Suprapubic skin (tissue), 4 donors: ENCODE measurements at places on chromosomes 4 and X.

DNA sequence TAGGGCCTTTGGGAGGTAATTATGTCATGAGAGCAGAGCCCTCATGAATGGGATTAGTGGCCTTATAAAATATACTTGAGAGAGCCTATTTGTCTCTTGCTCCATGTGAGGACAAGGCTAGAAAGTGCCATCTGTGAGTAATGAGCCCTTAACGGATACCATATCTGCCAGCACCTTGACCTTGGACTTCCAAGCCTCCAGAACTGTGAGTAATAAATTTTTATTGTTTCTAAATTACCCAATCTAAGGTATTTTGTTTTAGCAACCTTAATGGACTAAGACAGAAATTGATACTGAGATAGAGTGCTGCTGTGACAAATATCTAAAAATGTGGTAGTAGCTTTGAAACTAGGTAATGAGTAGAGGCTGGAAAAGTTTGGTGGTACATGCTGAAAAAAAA, 285.0 kb upstream of the DIPK2B start:
- H3K4me3 ChIP-seq = no peak overlapping the region
- no peaks in the 10 kb centered on the region for H3K36me3 ChIP-seq
- no peak overlapping the region for H3K27ac ChIP-seq
- H3K4me1 ChIP-seq = no peaks in the 10 kb centered on the region
- DNase-seq = no peak

DNA sequence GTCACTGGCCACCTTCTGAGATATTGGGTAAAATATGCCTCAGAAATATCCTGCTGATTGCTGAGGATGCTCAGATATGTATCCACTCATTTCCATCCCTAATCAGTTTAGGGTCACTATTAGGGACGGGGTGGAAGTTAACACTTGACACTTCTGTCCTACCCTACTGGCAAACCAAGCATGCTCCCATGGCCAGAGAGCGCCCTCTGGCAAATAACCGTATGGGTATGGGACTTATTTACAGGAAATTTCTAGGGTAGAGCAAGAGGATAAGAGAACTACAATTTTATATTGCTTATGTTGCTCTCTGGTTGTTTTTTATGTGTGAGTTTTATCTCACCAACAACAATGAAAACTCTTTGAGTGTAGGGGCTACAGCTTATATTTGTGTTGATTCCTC, 86.8 kb upstream of the TSPAN7 start:
- H3K36me3 ChIP-seq = no peaks in the 10 kb centered on the region
- no peak overlapping the region for H3K4me3 ChIP-seq
- no peaks in the 10 kb centered on the region for H3K4me1 ChIP-seq
- H3K27me3 ChIP-seq = no peaks in the 10 kb centered on the region
- no peak for DNase-seq
- no peak overlapping the region for H3K27ac ChIP-seq

- no peak overlapping the region for H3K27ac ChIP-seq
- DNase-seq = no peak
- H3K27me3 ChIP-seq = no peaks in the 10 kb centered on the region
- H3K4me1 ChIP-seq = no peaks in the 10 kb centered on the region
- no peak overlapping the region for H3K4me3 ChIP-seq
- no peaks in the 10 kb centered on the region for H3K36me3 ChIP-seq
Observed at GRCh38 chrX:15142084-15142715, 127.7 kb downstream of the ASB9 start.

DNA sequence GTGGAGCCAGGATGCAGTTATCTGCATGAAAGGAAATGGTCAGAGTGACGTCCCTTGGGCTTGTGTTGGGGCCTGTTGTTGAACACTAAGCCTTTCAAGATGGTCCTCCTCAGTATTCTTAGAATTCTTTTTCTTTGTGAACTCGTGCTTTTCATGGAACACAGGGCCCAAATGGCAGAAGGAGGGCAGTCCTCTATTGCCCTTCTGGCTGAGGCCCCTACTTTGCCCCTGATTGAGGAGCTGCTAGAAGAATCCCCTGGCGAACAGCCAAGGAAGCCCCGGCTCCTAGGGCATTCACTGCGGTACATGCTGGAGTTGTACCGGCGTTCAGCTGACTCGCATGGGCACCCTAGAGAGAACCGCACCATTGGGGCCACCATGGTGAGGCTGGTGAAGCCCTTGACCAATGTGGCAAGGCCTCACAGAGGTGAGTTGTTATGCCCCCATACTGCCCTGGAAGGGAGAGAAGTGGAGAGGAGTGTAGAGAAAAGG, at the start of gene BMP15:
Gene BMP15 (plus strand): TSS at position 51 of the 492 bp plus-strand sequence. CDS start 49 bp downstream, at position 100.
- H3K4me1 ChIP-seq = no peaks in the 10 kb centered on the region
- H3K27ac ChIP-seq = no peak within 1 kb of the TSS
- DNase-seq = no peak
- H3K4me3 ChIP-seq = no peak within 1 kb of the TSS

GRCh38 chr4:68272380-68272779, 26.9 kb upstream of the TMPRSS11B start:
- H3K4me3 ChIP-seq = no peak overlapping the region
- no peaks in the 10 kb centered on the region for H3K27me3 ChIP-seq

DNA sequence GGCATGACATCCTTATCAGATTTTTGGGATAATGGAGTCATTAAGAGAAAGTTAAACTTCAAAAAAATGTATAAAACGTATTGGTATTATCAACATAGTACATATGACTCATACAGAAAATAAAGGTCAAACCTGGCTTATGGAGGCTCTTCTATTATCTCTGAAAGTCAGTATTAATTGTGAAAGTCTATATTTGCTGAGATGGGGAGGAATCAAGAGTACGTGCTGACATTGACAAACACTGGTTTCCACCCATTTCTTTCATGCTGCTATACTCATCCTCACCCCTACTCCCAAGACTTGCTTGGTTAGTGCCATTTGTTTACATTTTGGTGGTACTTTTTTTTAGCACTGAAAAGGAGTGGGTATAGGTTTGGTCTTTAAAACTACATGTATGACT, 30.8 kb upstream of the PLA2G12A start:
- H3K4me1 ChIP-seq = no peaks in the 10 kb centered on the region
- H3K36me3 ChIP-seq = no peaks in the 10 kb centered on the region
- DNase-seq = no peak
- no peak overlapping the region for H3K27ac ChIP-seq
- no peaks in the 10 kb centered on the region for H3K27me3 ChIP-seq

DNA sequence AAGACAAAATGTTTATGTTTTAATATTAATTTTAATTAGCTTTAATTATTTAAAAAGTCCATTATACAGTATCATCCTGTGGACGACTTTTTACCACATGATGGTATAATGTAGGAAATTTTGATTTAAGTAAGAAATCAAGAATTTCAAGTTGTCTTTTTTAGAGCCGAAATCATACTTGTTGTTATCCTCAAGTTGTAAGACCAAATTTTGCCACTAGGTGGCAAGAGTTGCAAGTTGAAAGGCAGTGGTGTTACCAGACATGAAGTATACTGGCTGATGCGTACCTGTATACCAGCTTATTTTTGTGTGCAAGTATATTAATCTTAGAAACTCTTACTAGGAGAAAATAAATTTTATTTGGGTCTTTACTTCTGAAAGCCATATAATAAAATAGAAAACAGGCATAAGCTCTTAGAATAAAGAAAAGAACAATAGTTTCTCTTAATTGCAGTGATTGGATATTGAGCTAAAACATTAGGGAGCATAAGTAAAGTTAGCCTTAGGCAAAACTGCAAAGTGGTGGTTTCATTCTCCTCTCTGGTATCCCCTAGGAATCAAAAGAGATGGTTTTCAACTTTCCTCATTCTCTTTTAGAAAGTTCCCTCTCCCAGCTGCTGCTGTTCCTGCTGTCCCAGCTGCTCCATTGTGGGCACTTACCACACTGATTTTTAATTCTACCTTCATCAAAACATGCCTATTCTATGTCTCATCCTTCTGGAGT, 118.0 kb upstream of the WDFY3 start:
- no peak overlapping the region for H3K4me3 ChIP-seq
- H3K4me1 ChIP-seq = no peaks in the 10 kb centered on the region
- no peak for DNase-seq
- no peaks in the 10 kb centered on the region for H3K27me3 ChIP-seq
- no peaks in the 10 kb centered on the region for H3K36me3 ChIP-seq

DNA sequence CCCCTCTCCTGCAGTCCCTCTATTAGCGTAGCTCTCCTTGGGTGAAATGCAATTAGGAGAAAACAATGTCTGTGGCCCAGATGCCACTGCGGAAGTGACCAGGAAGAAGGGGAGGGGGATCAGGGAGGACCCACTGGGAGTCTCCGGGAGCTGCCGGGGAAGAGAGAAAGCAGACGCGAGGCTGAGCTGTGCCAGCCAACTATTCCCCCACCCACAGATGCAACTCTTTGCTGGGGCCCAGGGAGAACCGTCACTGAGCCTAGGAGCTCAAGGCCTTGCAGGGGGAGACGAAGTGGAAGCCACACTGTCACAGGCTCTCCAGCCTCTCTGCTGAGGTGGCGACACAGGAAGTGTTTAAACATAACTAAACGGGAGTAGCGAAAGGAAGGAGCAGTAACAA, 149.2 kb downstream of the BCOR start:
- H3K27ac ChIP-seq = no peak overlapping the region
- no peak for DNase-seq
- H3K4me1 ChIP-seq = no peaks in the 10 kb centered on the region
- no peaks in the 10 kb centered on the region for H3K36me3 ChIP-seq

GRCh38 chrX:116232833-116233232, 62.3 kb downstream of the AGTR2 start:
- DNase-seq = no peak
- no peaks in the 10 kb centered on the region for H3K27me3 ChIP-seq
- no peaks in the 10 kb centered on the region for H3K36me3 ChIP-seq
- no peak overlapping the region for H3K4me3 ChIP-seq

- H3K36me3 ChIP-seq = no peaks in the 10 kb centered on the region
- H3K4me3 ChIP-seq = no peak overlapping the region
- no peak overlapping the region for H3K27ac ChIP-seq
- no peaks in the 10 kb centered on the region for H3K27me3 ChIP-seq
Observed at GRCh38 chr4:4726051-4726450, 133.4 kb upstream of the MSX1 start.

GRCh38 chr4:174716986-174717770, 111.9 kb downstream of the GLRA3 start:
- no peaks in the 10 kb centered on the region for H3K27me3 ChIP-seq
- no peaks in the 10 kb centered on the region for H3K36me3 ChIP-seq
- DNase-seq = no peak
- peak overlapping the region; percentile 65 for H3K27ac ChIP-seq

DNA sequence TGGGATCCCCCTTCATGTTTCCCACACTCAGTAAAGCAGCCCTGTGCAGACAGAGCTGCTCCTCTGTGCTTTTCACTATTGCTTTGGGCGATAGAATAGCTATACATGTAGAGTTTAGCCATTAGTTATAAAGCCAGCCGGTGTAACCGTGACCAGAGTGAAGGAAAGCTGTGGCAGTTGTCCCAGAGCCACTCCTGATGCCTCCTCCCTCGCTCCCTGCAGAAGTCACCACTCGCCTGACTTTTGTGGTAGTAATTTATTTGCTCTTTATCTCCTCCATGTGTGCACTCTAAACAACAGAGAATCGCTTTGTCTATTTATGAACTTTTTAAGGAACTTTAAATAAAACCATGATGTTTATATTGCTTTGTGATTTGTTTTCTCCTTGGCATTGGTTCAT, 41.8 kb upstream of the WWC2 start:
- no peaks in the 10 kb centered on the region for H3K27me3 ChIP-seq
- H3K4me3 ChIP-seq = no peak overlapping the region
- H3K27ac ChIP-seq = no peak overlapping the region
- H3K4me1 ChIP-seq = no peaks in the 10 kb centered on the region
- no peak for DNase-seq

- H3K4me3 ChIP-seq = no peak overlapping the region
- DNase-seq = no peak
- H3K27ac ChIP-seq = no peak overlapping the region
- no peaks in the 10 kb centered on the region for H3K36me3 ChIP-seq
Observed at GRCh38 chr4:6442555-6442954, 29.9 kb downstream of the PPP2R2C start.

- H3K36me3 ChIP-seq = no peaks in the 10 kb centered on the region
- H3K27me3 ChIP-seq = no peaks in the 10 kb centered on the region
- H3K4me1 ChIP-seq = peaks cover 26% of the 10 kb centered on the region
- DNase-seq = no peak
- no peak overlapping the region for H3K27ac ChIP-seq
- H3K4me3 ChIP-seq = peak overlapping the region; percentile 87
Observed at GRCh38 chr4:25863347-25863784, 578 bp upstream of the SEL1L3 start.

GRCh38 chrX:74422576-74423288, 1.4 kb downstream of the SLC16A2 start:
- H3K27ac ChIP-seq = peak overlapping the region; percentile 18
- peaks cover 16% of the 10 kb centered on the region for H3K4me1 ChIP-seq
- DNase-seq = peak; percentile 73
- peak overlapping the region; percentile 58 for H3K4me3 ChIP-seq
- no peaks in the 10 kb centered on the region for H3K27me3 ChIP-seq
- H3K36me3 ChIP-seq = no peaks in the 10 kb centered on the region

DNA sequence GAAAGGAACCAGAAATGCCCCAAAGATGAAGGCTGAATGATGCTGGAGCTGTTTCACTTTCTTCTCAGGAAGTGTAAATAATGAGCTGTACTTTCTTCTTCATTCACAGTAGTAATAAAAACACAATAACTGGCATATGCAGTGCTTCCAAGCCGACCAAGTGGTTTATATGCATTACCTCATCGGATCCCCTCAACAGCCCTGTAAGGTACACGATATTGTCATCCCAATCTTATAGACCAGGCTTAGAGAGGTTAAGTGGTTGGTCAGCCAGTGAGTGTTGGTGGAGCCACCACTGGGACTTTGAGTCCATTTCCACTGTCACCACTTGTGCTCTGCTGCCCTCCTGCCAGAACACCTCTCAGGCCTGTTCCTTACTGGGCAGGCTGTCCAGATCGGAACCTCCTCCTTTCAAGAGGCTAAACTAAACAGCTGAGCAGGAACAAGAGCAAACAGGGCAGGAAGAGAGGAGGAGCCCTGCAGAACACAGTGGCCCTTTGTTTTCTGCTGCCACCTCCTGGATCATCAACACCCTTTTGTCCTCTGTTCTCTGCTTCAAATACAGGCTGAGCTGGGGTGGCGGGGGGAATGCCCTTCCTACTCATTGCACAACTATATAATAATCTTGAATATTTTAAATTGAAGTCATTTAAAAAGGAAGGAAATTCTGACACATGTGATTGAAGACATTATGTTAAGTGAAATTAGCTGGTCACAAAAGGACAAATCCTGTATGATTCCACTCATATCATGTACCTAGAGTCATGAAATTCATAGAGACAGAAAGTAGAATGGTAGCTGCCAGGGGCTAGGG, 112.5 kb upstream of the ATP6AP2 start:
- H3K4me1 ChIP-seq = peaks cover 24% of the 10 kb centered on the region
- no peaks in the 10 kb centered on the region for H3K36me3 ChIP-seq
- DNase-seq = no peak
- H3K27me3 ChIP-seq = no peaks in the 10 kb centered on the region

- H3K4me1 ChIP-seq = no peaks in the 10 kb centered on the region
- no peak overlapping the region for H3K27ac ChIP-seq
- H3K27me3 ChIP-seq = no peaks in the 10 kb centered on the region
- peaks cover 3% of the 10 kb centered on the region for H3K36me3 ChIP-seq
Observed at GRCh38 chrX:24846550-24847150, 152.9 kb downstream of the POLA1 start.
